Naive thymus-derived CD4-positive, alpha-beta T cell (primary cell): ENCODE measurements at places on chromosomes 16 and 17.

GRCh38 chr16:7601100-7601499, 268.5 kb downstream of the RBFOX1 start:
- DNase-seq: no peak

GRCh38 chr17:30332057-30332542, 1.8 kb downstream of the TMIGD1 start:
- DNase-seq: peak; percentile 81

- DNase-seq: no peak
Observed at GRCh38 chr16:27177031-27177774, 26.1 kb upstream of the KDM8 start.

- no peak for DNase-seq
Observed at GRCh38 chr16:2178321-2179106, 17.9 kb downstream of the CASKIN1 start.

DNA sequence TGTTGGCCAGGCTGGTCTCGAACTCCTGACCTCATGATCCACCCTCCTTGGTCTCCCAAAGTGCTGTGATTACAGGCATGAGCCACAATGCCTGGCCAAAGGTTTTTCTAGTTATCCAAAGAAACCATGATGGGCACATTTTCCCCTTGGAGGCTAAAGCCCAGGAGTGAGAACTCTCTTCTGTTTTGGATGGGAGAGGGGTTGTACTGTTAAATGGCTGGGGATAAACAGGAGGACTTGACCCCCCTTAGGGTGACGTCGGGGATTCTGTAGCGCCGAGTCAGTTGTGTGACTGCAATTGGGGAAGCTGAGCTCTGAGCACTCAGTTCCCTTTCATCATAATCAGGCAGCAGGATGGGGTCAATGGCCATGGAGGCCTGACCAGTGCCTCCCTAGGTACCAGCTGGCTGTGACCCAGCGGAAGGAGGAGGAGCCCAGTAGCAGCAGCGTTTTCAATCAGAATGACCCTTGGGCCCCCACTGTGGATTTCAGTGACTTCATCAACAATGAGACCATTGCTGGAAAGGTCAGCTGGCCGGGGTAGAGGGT, 4.1 kb downstream of the AOC3 start:
- no peak for DNase-seq

DNA sequence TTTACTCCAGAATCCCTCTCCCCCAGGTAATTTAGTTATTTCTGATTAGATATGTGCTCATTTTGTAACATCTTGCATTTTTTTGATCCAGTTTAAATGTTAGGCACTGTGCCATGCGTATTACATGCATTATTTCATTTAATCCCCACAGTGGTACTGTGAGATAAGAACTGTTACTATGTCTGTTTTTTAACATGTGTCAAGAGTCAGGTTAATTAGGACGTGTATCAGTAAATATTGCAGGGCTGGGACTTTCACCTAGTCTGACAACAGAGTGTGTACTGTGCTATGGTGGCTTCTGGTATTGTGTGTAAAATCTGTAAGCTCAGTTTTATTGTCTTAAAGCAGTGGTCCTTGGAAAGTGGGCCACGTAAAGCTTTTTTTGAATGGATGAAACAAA, 10.6 kb downstream of the RSPRY1 start:
- no peak for DNase-seq

GRCh38 chr17:43434902-43435319, 36.1 kb downstream of the ARL4D start:
- no peak for DNase-seq

- DNase-seq: peak; percentile 39
Observed at GRCh38 chr16:25014500-25015147, 545 bp downstream of the ARHGAP17 start.
